ENCODE measurements at places on chromosomes 13 and 19.

DNA sequence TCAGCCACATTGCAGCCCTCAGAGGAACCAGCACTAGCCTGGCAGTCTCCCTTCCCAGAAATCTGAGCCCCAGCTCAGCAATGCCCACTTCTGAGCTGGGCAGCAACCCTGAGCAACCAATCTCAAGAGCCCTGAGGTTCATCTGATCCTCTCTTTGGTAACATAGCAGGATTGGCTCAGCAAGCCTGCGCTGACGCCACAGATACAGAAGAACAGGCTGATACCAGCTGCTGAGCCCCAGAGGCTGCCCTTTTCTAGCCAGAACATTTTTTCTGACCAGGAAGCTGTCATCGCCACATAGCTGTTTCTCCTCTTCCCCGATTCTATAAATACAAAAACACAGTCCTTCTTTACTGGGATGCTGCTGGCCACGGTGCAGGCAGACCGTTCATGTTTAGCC lies 59.8 kb downstream of the TRPM4 start:
- no peak for DNase-seq

- DNase-seq: no peak
Observed at GRCh38 chr13:21365574-21365973, 93.5 kb downstream of the ZDHHC20 start.

DNA sequence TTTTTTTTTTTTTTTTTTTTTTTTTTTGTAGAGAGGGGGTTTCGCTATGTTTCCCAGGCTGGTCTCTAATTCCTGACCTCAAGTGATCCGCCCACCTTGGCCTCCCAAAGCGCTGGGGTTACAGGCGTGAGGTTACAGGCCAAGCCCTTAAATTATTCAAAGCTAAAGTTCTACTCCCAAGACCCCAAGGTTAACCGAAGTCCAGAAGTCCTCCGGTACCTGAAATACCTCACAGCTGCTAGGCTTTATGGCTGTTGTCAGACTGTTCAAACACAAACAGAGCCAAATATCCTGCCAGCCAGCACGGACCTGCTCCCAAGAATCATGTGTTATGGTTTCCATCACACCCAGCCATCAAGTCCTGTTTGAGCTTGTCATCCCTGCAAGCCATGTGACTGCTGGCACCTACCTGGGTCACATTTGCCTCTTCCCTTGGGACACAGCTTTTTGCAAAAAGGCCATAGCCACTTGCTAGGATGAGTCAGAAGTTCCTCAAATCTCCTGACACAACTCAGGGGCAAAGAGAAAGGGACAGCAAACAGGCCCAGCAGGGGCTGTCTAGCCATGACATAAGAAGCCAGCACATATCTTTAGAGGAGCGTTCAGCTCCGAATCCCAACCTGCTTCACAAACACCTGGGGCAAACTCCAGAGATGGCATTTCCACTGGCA lies 129.9 kb downstream of the FOXO1 start:
- DNase-seq: no peak

- no peak for DNase-seq
Observed at GRCh38 chr13:27360562-27360961, 63.9 kb upstream of the GTF3A start.

- no peak for DNase-seq
Observed at GRCh38 chr13:56923626-56924140, 217.0 kb upstream of the PRR20A start.

DNA sequence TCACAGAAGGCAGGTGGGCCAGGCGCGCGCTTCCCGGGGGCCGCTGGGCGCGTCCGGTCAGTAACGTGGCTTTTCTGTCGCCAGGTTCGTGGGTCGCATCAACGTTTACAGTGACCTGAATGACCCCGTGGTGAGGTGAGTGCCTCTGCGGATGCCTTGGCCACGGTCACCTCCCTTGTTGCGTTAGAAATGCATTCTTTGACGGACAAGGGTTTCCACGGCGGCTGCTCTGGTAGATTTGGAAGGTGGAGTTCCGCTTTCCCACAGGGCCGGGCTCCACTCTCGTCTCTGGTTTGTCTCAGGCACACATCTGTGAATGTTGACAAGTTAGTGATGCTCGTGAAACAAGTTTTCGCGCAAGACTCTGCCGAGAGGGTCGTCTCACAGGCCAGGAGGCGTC lies 130.0 kb downstream of the ATP11A start:
- DNase-seq: no peak

- no peak for DNase-seq
Observed at GRCh38 chr13:100803091-100803490, 128.5 kb upstream of the TMTC4 start.

DNA sequence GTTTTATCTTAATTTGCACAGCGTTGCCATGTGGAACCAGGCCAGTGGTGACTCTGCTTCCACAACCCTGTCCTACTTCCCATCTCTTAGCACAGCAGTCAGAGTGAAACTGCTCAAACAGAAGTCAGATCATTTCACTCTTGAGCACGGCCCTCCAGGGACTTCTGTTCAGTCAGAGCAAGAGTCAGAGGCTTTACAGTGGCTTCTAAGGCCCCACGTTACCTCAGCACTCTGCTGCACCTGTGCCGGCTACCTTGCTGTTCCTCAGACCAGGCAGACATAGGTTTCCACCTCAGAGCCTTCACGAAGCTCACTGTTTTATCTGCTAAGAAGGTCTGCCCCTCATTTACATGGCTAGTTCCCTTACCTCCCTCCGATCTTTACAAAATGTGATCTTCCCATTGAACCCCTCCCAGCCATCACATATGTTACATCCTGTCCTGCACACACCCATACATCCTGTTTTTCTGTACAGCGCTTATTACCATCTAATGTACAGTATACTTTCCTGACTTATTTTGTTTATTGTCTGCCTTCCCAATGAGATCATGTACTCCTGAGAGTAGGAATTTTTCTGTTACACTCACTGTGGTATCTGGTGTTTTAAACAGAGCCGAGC lies 41.6 kb downstream of the TM9SF2 start:
- DNase-seq: no peak

GRCh38 chr13:60134376-60134775 lies 29.4 kb downstream of the DIAPH3 start:
- no peak for DNase-seq

DNA sequence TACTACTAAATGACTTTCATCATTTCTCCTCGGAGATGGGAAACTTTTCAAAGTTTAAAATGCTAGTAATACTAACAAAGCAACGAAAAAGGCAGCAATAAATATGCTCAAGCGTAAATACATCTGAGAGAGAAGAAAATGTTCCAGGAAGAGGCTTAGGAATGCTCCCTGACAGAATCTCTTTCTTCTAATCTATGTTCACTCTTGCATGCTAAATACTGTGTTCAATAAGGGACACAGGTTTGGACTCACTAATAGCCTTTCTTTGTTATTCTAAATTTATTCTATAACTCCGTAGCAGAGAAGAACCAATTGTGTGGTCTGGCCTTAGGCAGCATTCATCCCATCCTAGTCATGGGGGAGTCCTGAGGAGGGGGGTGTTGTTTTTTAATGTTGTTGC lies 823.0 kb downstream of the PCDH9 start:
- DNase-seq: no peak

GRCh38 chr13:35566340-35566739 lies 89.9 kb upstream of the MAB21L1 start:
- DNase-seq: no peak

DNA sequence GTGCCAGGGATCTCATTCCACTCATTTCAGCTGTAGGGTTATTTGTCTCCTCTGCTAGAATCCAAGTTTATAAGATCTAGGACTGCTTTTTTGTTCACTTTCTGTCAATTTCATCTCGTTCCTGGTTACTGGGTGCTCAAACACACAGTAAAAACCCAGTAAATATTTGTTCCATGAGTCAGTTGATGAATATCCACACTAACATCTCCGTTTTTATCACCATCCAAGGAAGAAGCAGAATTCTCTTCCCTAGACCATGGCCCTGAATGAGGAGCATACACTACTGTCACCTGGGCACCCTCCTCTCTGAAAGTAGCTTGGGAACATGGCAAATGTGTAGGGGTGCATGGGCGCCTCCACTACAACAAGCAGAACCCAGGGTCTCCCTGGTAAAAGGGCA lies 390.8 kb downstream of the FOXO1 start:
- no peak for DNase-seq

- DNase-seq: no peak
Observed at GRCh38 chr19:38812841-38813320, at the start of gene LGALS4. Gene LGALS4 (minus strand): TSS chr19:38812945. CDS start chr19:38812886, 59 bp downstream.

DNA sequence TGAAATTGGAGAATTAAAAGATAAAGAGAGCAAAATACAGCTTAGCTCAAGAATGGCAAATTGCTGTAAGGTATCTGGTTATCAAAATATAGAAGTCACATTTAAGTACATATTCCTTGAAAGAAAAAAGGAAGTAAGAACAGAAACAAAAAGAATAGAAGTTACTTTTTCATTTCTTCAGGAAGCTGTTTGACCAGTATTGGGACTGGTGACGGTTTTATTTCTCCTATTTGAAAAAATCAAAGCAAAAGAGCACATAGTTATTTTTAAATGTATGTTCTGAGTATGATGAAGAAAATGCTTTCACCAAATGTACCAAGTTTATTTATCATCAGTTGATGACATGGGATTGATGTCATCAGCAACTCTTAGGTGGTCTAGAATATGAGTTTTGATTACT lies 83.1 kb upstream of the OXGR1 start:
- DNase-seq: no peak

- no peak for DNase-seq
Observed at GRCh38 chr19:45069056-45069455, 7.2 kb downstream of the ZNF296 start.

GRCh38 chr19:15922021-15922420 lies 12.3 kb downstream of the CYP4F11 start:
- DNase-seq: no peak

DNA sequence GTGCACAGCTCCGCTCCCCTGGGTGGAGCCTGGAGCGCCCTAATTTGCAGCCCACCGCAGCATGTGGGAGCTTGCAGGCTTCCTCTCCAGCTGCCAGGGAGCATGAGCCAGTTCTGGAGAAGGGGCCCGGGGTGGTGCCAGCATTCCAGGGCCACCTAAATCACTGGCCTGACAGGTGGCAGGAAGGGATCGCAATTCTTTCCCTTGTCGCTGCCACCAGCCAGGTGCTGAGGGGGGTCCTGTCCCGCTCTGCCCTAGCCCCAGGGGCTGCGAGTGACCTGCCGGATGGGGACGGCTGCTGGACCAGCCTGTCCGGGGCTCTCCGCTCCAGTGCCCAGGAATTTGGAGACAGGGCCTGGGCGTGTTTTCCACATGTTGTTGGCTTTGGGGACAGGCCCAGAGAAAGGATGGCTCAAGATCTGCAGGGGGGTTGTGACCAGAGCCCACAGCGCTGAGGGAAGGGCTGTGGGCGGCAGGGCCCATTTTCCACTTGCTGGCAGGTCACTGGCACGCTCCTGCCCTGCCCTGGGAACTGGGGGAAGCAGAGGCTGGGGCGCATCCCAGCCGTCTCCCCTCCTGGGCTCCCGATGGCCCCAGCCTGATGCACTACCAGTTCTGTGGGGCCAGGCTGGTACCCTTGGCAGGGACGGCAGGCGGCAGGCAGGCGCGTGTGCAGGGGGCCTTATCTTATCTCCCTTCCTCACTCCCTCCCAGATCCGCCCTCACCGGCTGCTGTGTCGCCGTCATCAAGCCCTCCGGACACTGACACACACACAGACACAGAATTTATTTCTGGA lies 9.5 kb downstream of the NDUFA11 start:
- DNase-seq: peak; percentile 32

GRCh38 chr19:29785955-29786589 lies 25.7 kb upstream of the CCNE1 start:
- DNase-seq: no peak

DNA sequence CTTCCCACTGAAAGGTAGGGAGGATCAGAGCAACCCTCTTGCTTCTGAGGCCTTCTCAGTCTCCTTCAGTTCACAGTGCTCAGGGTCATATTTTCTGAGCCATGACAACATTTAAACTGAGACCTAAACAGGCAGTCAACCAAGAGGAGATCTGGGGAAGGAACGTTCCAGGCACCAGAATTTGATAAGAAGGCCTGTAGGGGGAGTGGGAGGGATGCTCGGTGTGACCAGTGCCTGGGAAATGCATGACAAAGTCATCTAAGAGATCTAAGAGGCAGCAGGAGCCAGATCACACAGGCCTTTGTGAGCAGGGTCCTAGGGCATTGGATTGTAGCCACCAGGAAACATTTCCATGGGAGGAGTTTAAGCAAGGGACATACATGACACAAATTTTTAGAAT lies 71.6 kb downstream of the SHISA2 start:
- no peak for DNase-seq

GRCh38 chr13:43780666-43781065 lies 6.1 kb downstream of the ENOX1 start:
- DNase-seq: no peak

GRCh38 chr13:41802043-41802683 lies 158.7 kb downstream of the VWA8 start:
- DNase-seq: no peak

- DNase-seq: no peak
Observed at GRCh38 chr13:80374901-80375300, 34.0 kb upstream of the SPRY2 start.

DNA sequence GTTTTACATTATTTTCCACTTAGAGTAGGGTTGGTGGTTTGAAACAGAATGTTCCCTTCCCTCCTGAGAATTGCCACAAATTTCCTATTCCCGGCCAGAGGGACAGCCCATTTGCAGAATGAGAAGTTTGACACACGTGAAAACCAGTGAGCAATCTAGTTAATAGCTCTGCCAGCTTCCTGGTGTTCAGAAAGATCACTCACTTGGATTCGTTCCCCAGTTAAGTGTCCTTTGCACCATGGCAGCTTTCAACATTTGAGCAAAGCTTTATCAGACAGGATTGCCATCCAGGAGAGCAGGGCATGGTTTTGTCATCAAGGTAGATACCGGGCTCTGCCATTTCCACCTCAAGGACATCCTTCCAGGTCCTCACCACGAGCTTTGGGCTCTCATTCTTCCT lies 28.2 kb downstream of the RASL11A start:
- no peak for DNase-seq

- no peak for DNase-seq
Observed at GRCh38 chr13:100589178-100589725, 663 bp upstream of the GGACT start.

DNA sequence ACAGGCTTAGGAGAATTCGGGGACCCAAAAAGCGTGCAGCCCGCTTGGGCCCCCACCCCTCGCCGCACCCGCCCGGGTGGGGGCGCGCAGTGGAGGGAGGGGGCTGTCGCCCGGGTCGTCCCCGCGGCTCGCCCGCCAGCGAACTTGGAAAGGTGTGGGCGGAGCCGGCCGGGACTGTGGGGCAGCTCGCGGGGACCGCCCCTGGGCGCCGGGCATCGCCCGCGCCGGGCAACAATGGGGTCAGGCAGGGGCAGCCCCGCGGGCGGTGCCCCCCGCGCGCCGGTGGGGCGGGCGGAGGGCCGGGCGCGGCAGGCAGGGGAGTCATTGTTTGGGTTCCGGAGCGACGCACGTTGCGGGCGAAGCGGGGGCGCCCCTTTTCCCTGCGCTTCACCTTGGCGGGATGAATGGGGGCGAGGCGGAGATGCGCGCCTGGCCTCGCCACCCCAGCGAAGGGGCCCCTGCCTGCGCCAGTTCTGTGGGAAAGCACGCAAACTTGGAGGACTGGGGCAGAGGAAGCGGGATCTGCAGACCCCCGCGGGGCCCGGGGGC lies 647 bp upstream of the KLF12 start:
- DNase-seq: peak; percentile 20

Measured in NCI-H446 (cell line).